ENCODE measurements at places on chromosomes 11 and 22.

DNA sequence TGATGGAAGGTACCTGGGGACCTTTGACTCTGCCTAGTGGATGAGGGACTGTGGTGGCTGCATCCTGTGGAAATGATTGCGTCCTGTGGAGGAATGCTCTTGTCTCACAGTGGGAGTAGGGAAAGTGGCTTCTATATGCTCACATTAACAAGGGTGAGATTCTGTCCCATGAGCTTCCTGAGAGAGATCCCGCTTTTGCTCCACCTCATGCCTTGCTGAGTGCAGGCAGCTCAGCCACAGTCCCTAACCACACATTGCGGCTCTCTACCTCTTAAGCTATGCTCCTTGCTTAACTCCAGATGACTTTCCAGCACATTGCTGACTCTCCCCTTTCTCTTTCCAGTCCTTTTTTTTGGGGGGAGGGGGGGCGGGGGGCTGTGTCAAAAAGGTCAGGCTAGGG is 45.0 kb downstream of the TEAD1 start:
- no peak for DNase-seq

DNA sequence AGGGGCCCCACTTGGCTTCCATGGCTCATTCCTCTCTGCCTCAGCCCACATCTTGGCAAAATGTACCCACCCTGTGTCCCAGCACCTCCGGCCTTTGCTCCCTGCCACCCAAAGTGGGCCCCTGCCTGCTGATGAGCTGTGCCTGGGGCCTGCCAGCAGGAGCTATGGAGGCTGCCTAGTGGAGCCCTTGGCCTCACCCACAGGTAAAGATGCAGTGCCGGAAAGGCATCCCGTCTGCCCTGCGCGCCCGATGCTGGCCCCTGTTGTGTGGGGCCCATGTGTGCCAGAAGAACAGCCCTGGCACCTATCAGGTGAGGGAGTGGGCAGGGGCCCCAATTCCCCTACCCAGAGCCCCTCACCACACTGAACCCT is 1.3 kb downstream of the TBC1D10C start:
- DNase-seq, result no peak

DNA sequence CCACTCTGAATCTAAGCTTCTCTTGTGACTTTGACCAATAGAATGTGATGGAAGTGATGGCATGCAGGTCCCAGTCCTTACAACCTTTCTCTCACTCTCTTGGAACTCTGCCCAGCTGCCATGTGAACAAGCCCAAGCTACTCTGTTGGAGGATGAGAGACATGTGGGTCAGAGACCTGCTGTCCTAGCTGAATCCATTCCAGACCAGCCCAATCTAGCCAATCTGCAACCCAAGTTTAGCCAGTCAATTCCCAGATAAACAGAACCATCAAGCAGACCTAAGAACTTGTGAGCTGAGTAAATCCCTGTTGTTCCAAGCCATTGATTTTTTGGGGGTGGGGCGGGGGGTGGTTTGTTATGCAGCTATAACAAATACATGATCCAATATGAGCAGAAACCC is 69.2 kb upstream of the GRK3 start:
- no peak for DNase-seq

DNA sequence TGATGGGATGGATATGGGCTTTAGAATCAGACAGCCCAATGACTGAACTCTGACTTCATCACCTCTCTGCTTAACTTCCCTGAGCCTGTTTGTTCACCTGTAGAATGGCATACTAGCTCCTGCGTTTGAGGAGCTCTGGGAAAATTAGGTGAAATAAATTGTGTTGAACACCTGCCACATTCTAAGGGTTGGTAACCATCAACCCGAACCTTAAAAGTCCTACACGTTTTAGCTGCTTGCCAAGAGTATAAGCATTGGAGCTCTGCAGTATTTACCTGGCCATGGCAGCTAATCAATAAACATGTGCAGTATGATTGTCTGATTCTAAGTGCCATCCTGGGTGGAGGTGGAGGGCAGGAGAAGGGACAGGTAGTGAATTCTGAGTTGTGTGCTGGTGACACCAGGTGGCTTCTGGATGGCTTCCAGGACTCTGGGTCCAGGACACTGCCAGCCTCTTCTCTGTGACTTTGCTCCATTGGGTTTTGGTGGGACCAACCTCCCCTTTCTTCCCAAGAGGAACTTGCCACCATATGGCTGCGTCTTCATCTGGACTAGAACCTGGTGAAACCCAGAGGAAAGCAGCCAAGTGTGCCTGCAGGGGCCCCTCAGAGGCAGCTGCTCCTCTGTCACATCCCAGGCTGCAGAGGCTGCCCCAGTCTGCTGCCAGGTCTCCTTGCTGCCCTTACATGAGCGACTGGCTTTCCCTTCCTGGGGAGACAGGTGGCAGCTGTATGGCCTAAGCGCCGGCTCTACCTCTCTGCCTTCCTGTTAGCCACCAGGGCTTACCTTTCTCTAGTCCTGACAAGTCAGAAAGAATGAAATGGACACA is 85.6 kb downstream of the CACNG2 start:
- DNase-seq, result no peak

GRCh38 chr11:116513894-116514293 is 258.9 kb downstream of the BUD13 start:
- no peak for DNase-seq

DNA sequence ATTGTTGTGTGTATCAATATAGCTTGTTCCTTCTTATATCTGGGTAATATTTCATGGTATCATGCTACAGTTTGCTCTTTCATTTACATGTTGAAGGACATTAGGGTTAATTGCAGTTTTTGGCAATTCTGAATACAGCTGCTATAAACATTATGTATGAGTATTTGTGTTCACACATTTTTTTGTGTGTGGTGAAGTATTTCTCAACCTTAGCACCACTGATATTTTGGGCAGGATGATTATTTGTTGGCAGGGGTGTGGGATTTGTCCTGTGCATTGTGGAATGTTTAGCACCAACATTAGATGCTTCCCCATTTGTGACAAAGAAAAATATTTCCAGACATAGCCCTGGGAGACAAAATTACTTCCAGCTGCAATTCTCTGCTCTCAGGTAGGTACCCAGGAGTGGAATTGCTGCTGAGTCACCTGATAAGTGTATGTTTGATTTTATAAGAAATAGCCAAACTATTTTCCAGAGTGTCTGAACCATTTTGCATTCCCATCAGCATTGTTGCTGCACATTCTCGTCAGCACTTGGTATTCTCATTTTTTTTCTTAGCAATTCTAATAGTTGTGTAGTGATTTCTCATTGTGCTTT is 128.2 kb downstream of the SNX19 start:
- DNase-seq, result no peak

GRCh38 chr11:44955015-44955738 is 4.5 kb upstream of the TP53I11 start:
- DNase-seq, result peak; percentile 56

GRCh38 chr11:113764527-113765219 is 8.8 kb downstream of the ZW10 start:
- DNase-seq, result no peak

DNA sequence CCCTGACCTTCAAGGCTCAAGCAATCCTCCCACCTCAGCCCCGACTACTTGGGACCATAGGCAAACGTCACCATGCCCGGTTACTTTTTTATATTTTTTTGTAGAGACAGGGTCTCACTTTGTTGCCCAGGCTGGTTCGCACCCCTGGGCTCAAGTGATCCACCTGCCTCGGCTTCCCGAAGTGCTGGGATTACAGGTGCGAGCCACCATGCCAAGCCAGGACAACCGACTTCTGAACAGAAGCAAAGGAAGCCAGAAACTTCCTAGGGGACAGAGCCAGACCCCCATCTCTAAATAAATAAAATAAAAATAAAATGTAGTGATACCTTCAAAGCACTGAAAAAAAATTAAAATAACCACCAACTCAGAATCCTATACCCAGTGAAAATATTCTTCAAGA is 26.4 kb downstream of the C11orf58 start:
- no peak for DNase-seq

- DNase-seq, result no peak
Observed at GRCh38 chr11:35089666-35090065, 49.3 kb upstream of the CD44 start.

GRCh38 chr11:102188488-102188887 is 78.2 kb downstream of the YAP1 start:
- DNase-seq, result no peak

DNA sequence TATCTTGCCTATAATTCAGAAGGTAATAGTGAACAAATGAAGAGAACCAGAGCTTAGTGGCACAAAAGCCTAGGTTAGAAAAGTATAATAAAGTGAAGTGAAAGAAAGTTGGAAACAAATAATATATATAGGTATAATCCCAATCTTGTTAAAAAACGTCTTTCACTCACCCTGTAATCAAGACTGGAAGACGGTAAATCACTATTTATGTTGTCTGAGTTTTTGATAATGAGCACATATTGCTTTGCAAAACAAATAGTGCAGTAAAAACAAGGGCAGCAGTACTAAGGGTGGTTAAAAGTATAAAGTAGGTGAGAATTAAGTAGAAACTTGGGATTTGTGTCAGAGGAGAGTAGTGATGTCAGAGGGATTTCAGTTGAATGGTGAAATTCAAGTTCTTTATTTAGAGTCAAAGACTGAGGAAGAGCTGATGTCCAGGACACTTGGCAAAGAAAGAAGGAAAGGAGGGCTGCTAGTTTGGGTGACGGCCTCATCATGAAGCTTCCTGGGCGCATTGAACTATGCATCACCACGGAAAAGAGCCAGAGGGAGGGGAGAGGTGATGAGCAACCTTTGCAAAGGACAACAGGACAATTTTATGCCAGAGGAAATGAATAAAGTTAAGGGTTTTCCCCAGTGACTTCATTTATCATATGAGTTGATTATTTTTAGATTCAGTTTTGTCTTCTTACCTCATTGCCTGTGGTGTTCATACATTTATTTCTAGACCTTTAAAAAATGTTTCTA is 11.4 kb downstream of the NCAM1 start:
- DNase-seq, result no peak

DNA sequence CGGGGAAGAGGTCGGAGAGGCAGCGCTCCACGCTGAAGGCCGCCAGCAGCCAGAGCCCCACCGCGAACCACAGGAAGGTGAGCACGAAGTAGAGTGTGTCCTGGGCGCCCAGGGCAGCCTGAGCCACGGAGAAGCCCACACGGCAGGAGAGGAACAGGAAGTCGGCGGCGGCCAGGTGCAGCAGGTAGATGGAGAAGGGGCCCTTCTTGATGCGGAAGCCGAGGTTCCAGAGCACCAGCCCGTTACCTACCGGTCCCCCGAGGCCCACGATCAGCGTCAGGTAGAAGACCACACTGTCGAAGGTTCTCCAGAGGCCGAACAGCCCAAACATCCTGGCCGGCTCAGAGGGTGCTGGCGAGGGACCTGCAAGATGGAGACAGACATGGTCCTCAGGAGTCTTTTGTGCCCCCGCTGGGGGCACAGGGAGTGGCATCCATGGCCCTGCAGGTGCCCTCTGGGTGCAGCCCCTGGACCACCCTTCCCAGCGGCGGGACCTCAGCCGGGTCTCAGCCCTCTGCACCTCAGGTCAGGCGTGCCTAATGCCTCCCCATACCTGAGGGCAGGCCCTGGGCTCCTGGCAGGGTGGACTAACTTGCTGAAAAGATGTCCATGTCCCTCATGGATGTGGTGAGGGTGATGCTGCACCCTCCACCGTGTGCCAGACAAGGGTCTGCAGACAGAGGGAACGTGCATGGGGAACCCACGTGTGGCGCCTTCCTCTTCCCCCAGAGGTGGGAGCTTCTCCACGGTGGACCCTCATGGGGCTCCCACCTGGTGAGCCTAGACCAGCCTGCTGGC is at the start of gene MRGPRG:
Gene MRGPRG, minus strand, starts transcription at position 331 of the 798 bp plus-strand sequence. Its CDS starts 0 bp downstream, at position 331.
- DNase-seq, result no peak

DNA sequence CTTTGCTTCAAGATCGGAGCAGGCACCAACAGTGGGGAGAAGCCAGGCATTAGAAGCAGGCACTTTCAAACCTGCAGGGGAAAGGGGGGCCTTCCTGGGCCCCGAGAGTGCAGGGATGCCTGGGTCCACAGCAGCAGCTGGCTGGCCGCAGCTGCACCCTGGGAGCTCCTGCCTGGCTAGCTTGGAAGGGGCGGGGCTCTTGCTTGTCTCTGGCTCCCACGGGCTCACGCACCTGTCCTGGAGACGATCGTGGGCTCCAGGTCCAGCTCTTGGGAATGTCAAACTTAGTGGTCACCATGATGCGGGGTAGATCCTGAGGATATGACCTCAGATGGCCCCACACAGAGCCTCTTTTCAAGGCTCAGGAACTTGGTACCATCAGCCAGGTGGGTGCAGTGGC is 1673.2 kb downstream of the LRRC4C start:
- DNase-seq, result no peak

GRCh38 chr22:50581031-50581949 is 1.4 kb downstream of the CHKB start:
- no peak for DNase-seq

GRCh38 chr11:70122490-70123198 is 44.5 kb downstream of the ANO1 start:
- DNase-seq, result no peak

GRCh38 chr22:19923914-19924513 is 17.6 kb upstream of the COMT start:
- DNase-seq, result no peak

DNA sequence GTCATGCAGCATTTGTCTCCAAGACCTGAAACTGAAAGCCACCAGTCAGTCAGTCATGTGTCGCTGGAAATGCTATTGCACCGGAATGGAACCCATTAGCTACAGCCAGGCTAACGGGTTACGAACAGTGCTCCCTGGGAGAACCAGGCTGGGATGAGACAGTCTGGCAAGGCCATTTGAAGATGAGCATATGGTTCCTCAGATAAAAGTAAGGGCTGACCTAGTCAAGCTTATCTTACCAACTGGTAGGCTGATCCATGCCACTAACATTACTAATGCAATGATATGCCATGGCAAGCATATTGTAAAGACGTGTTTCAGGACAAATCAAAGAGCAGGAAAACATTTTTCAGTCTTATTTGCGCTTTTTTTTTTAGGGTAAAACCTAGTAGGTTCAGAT is 28.4 kb downstream of the NAP1L4 start:
- no peak for DNase-seq

DNA sequence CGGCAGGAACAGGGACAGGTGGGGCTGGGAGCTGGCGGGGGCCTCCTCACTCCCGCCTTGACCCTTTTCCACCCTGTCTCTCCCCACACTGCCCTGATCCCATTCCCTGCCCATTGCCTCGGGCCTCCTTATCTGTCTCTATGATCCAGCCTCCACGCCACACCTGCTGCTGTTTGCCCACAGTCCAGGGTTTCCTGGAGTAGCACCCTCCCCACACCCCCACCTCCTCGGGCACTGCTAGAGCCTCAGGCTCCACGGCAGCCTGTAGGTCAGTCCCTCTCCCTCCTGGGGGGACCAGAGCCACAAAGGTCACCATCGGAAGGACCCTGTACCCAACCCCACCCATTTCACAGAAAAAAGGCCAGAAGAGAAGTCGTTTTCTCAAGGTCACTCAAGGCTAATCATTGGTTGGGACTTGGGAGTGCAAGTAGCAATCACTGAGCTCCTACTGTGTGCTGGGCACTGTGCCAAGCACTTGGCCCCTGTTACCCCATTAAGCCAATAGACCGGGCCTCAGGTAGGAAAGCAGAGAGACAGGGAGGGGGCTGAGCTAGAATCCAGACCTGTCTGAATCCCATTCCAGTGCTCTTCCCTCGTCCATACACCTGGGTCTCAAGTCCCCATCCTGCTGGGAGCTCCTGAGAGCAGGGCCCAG is 71.8 kb downstream of the PDE2A start:
- DNase-seq, result no peak
